ENCODE measurements at places on chromosomes 3 and 15.

DNA sequence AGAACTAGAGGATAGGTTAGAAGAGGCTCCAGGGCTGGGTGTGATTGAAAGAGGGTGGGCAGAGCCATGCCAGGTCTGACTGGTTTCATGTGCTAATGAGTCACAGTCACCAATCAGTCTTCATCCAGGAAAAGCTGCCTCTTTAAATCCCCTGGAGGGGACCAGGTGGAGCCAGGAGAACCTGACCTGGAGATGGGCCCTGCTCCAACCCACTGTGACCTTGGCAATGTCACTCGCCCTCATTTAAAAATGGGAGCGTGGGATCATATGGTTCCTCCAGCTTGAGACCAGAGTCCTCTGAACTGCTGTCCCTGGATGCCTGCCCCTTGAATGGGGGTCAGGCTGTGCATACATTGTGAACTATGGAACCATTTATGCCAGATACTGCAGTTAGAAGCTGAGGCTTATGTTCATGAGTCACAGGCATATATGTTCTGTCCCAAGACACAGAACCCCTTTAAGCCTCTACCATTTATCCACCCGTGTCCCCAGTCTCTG lies 23.0 kb downstream of the HES1 start:
- DNase-seq: no peak

GRCh38 chr3:56923526-56924224 lies 121.9 kb upstream of the ARHGEF3 start:
- DNase-seq: no peak

GRCh38 chr15:101179341-101180153 lies 72.3 kb downstream of the CHSY1 start:
- DNase-seq: no peak

GRCh38 chr3:55097441-55097840 lies 169.6 kb upstream of the LRTM1 start:
- DNase-seq: no peak

Data from HL-60 (cell line).